ENCODE measurements at places on chromosomes 2 and 18. TPM values are rescaled to one million over a fixed set of nuclear protein-coding genes. Genes with fewer than 3 reads are reported as not detected.

Gene MYO3B
- total RNA-seq: 0.48 TPM

Gene G6PC2
- not detected for total RNA-seq

Gene IL1F10
- not detected for total RNA-seq

- no peak for DNase-seq
Measured at GRCh38 chr2:73697606-73698005, 39.5 kb downstream of the TPRKB start.

- DNase-seq: no peak
Measured at GRCh38 chr2:8316356-8316755, 365.5 kb upstream of the ID2 start.

Gene GAD1
- 2.6 TPM for total RNA-seq

Gene GPR75
- 0.48 TPM for total RNA-seq

All from activated CD4-positive, alpha-beta memory T cell treated with anti-CD3 and anti-CD28 coated beads for 36 hours (primary cell).